ENCODE measurements at places on chromosomes 7 and 10.

- DNase-seq: no peak
Observed at GRCh38 chr7:7569081-7569527, 2.4 kb downstream of the MIOS start.

GRCh38 chr10:133260895-133261725 is 15.6 kb downstream of the ADAM8 start:
- DNase-seq: no peak

DNA sequence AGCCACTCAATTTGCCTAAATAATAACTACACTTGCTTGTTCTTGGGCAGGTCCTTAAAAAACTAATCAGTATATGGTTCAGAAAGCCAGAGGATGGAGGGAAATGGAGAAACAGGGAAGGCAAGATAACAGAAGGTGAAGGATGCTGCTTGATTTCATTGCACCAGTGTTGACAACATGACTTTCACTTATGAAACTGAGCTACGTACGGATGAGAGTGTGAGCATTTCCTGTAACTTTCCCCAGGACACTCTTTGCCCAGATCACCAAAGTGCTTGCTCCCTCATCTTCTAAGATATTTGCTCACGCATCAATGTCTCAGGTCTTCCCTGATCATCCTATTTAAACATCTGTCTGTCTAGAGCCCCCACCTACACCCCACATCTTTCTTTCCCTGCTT is 37.4 kb downstream of the SLC35B4 start:
- no peak for DNase-seq

DNA sequence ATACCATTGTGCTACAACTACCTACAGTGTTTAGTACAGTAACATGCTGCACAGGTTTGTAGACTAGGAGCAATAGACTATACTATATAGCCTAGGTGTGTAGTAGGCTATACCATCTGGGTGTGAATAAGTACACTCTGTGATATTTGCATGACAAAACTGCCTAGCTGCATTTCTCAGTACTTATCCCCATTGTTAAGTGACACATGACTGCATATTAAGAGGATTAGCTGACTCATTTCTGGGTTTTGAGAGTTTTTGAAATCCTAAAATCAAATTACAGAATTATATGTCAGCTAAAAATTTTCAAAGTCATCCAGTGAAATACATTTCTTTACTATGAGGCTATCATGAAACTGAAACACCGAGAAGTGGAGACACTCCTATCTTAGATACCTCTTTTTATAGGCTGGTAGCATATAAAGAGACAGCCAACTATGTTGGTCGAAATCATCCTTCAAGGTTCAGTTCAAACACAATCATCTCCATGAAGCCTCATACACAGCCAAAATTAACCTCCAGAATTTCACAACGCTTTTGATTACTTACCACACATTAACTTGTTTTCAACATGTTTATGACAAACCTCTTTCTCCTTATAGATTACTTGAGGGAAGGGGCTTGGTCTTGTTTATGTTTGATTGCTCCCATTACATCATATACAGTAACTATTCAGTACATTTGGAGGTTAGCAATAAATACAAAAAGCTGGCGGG is 89.8 kb upstream of the ANK3 start:
- DNase-seq: no peak

DNA sequence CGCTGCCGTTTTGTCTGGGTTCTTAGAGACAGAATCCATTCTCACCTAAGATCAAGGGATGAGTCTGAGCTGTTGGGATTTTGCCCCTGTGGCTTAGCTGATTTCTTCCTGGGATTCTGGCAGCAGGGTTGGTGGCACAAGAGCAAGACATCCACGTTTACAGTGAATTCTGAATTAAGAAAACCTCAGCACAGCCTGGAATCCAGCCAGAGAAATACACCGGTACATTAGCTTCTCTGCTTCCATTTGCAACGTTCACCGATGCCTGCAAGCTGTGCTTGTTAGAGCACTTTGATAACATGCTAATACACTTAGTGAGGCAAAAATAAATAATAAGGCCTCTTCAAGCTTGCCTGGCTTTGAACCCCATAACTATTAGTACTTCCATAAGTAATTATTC is 569.8 kb downstream of the CALN1 start:
- DNase-seq: no peak

DNA sequence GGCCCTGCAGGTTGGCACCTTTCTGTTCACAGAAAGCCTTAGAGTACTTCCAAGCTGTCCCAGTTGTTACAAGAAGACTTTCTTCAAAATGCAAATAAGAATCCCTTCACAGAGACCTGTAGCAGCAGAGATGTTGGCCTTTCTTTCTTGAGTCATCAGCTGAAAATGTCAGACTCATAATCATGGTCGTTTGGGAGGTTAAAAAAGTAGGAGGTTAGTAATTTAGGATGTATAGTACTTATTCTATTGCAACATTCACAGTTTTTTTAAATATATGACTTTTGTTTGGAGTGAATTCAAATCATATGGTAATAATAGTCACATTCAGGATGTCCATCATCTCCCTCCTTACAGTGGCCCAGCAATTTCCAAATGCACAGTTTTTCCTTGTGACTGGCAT is 223.9 kb upstream of the GLI3 start:
- no peak for DNase-seq
